ENCODE measurements at places on chromosomes 2 and 18.

DNA sequence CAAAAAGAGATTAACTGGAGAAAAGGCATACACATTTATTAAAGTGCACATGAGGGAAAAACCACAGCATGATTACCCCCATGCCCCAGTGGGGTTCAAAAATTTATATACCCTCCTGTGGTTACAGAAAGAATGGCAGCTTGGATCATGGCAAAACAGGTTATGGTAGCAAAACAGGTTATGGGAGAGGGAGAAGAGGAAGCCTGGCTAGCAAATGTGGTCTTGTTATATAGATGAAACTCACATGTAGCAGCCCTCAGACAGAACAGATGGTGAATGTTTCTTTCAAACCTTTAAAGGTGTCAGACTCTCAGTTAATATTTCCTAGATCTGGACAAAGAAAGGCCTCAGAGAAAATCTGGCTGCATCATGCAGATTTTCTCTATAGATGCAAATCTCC lies 178.2 kb upstream of the ZC3H15 start:
- H3K4me3 ChIP-seq: no peak overlapping the region
- peaks cover 11% of the 10 kb centered on the region for H3K4me1 ChIP-seq
- no peaks in the 10 kb centered on the region for H3K27me3 ChIP-seq
- peaks cover 9% of the 10 kb centered on the region for H3K36me3 ChIP-seq
- DNase-seq: no peak
- no peak overlapping the region for H3K27ac ChIP-seq

DNA sequence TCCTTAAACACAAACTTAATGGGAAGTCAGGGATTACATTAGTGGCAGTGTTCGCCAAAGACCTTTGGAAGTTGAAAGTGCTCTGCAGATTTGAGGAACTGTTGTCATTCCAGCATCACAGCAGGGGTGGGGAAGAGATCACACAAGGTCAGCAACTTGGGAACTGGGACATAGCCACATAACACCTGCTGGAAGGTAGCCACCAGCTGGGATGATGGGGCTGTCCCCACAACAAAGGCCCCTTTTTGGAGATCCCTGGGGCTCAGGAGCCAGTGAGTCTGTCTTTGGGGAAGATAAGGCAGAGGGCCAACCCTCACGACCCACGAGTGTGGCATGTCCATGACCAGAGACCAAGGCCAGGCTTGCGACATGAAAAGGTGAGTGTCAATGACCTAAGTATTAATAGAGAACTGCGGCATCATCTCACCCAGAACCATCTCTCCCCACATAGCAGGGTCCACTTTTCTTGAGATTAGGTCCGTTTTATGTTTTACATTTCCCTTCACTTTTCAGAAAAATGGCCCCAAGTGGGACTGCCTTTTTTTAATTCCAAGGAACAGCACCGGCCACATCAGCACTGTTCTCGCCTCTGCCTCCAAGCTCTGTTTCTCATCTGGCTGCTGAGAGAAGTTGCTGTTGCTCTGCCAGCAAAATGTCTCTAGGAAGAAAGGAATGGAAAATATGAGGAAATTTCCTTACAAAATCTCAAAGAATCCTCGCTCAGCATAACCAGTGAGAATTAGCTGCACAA lies 106.9 kb downstream of the GFPT1 start:
- H3K27me3 ChIP-seq: peaks cover 2% of the 10 kb centered on the region
- H3K4me3 ChIP-seq: no peak overlapping the region
- DNase-seq: no peak
- H3K36me3 ChIP-seq: no peaks in the 10 kb centered on the region
- no peaks in the 10 kb centered on the region for H3K4me1 ChIP-seq

GRCh38 chr2:120760446-120761135 lies 24.9 kb downstream of the GLI2 start:
- peak overlapping the region; percentile 2 for H3K27ac ChIP-seq
- H3K27me3 ChIP-seq: peaks cover 9% of the 10 kb centered on the region
- DNase-seq: peak; percentile 11
- H3K36me3 ChIP-seq: no peaks in the 10 kb centered on the region

DNA sequence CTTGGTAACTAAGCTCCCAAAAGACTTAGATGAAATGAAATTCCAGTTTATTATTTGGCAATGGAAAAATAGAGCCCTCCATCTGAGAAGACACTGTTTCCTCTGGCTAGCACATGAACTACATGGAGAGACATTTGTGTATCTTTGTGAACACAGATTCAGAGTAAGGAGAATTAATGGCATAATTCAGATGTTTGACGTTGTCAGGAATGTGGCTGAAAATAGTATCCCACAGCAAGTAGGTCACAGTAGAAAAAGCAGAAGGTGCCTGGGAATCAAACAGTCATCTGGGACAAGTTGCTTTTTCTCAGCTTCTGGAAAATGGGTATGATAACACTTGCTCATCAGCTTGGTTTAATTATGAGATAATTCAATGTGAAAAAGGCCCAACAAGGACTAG lies 288.6 kb downstream of the PTPRM start:
- peaks cover 3% of the 10 kb centered on the region for H3K4me1 ChIP-seq
- peaks cover 10% of the 10 kb centered on the region for H3K36me3 ChIP-seq
- no peak overlapping the region for H3K27ac ChIP-seq
- DNase-seq: no peak
- no peak overlapping the region for H3K4me3 ChIP-seq
